Osteocyte (in vitro differentiated cells): ENCODE measurements at places on chromosomes 2 and 18.

DNA sequence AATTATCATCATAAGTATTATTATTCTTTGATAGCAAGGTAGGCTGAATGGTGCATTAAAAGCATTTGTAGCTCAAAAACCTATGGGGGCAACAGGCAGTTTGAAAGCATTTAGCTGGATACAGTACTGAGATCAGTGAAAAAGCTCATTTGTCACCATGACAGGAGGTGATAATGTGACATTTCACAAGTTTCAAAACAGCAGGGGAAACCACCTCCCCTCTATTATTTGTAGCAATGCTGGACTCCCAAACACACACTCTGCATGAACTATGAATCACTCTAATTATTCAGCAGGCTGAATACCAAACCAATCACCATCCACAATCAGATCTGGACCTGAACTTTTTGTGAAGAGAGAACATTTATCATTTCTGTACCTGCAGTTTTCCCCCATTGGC is 63.4 kb downstream of the MYO5B start:
- no peak for DNase-seq

DNA sequence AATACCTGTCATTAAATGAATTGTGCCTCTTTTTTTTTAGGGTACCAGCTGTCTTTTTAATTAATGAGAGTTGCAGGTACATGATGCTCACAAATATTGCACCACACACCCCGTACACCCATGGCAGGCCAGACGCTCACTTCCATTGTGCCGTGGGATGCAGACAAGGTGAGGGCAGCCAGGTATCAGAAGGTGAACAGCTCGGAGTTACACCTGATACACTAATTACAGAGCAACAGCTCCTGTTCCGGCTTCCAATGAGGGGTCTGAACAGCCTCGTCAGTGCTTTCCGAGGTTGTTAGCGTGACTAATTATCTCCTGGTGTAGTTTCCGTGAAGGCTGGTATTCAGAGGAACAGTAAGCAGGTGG is 442.8 kb downstream of the ZNF516 start:
- DNase-seq: no peak

- DNase-seq: no peak
These were observed 797 bp downstream of the TXNL4A start for GRCh38 chr18:79987566-79987965.

- DNase-seq: no peak
These were observed 398.7 kb downstream of the DSEL start for GRCh38 chr18:67117804-67118203.

GRCh38 chr18:23994361-23994902 is 20.1 kb upstream of the TTC39C start:
- peak; percentile 56 for DNase-seq

DNA sequence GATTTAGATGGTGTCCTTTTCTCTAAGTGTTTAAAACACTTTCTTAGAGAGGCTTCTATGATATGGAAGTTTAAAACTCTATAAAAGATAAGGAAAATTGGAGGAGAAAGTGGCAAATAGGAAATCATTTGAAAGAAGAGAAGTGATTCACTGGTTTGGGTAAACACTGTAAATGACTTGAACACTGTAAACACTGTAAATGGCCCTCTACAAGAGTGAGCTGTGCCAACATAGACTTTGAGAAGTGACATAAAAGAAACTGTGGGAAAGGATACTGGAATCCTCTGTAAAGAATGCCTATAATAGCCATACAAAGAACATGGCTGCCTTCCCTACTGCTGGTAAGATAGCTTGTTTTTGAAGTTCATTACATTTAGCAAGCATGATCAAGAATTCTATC is 210.9 kb upstream of the SIX3 start:
- no peak for DNase-seq

- no peak for DNase-seq
These were observed 37.9 kb downstream of the LCLAT1 start for GRCh38 chr2:30484995-30485394.

- DNase-seq: no peak
These were observed 135.8 kb downstream of the CELF4 start for GRCh38 chr18:37429791-37430190.

DNA sequence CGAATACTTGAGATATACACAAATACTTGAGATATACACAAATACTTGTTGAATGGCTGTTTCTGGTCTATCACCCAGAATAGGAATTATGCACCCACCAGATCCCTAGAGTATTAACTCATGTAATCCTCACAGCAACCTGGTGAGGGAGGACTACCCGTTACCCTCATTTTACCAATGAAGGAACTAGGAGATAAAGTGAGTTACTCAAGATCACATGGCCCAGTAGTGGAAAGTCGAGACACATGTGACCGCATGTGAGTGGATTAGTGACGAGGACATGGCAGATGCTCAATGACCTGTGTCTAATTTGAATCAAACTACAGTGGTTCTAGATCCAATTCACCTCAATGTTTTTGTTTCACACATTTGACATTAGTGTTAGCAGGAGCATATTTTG is 2.4 kb downstream of the MOGAT1 start:
- DNase-seq: no peak

- no peak for DNase-seq
These were observed 195.2 kb downstream of the GLI2 start for GRCh38 chr2:120930864-120931263.

DNA sequence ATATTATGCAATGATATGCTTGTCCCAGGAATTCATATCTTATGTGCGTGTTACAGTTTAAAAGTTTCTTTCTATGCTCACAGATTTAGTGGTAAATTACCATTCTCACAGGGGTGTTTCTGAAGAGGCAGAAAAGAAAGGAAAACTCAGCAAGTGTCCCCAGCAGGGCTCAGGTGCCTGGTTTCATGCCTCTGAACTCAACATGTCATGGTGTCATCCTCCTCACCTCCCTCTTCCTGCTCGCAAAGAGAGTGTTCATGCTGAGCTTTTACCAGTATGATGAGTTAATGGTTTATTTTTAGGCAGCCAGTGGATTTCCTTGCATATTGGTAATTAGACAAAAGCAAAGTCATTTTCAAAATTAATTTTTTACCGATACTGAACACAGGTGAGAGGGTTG is 492.9 kb upstream of the ZEB2 start:
- no peak for DNase-seq

- no peak for DNase-seq
These were observed 493 bp upstream of the PREB start for GRCh38 chr2:27134781-27135477.

GRCh38 chr2:7625392-7626138 is 708.4 kb downstream of the RNF144A start:
- no peak for DNase-seq

DNA sequence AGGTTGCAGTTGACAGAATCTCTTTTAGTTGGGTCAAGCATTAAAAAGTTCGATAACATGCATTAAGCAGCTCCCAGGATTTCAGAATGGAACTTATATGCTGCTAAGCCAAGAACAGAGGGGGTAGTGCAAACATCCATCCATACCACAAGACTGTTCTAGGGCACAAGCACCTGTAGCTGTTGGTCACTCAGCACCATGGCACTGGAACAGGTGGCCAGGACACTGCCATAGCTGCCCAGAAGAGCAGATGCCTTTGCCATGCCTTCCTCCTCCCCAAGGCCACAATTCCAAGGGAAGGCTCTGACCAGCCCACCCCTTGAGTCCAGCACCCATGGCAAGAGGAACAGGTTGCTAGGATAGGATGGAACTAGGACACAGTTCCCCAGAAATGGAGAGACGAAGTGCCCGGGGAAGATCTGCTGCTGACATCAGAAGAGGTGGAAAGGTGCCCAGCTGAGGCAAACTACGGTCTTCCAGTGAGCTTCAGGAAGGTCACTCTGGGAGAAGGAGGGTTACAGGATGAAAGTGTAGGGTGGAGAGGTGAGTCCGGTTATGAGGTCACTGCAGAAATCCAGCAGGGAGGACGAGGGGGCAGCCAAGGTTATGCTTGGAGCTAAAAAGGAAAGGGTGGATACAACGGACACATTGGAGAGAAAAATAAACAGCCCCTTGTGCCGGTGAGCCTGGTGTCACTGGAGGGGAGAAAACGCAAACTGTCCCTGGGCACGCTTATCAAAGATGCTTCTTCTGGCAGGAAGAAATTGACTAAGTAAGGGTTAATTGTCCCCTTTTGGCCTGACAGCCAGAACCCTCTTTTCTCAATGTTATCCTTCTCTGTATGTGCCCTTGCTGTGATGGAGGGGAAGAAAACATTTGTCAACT is 41.9 kb downstream of the C1QL2 start:
- peak; percentile 57 for DNase-seq

- DNase-seq: no peak
These were observed 110.9 kb downstream of the NAB1 start for GRCh38 chr2:190759749-190760213.

GRCh38 chr2:10097352-10098148 is 17.3 kb upstream of the CYS1 start:
- peak; percentile 90 for DNase-seq

DNA sequence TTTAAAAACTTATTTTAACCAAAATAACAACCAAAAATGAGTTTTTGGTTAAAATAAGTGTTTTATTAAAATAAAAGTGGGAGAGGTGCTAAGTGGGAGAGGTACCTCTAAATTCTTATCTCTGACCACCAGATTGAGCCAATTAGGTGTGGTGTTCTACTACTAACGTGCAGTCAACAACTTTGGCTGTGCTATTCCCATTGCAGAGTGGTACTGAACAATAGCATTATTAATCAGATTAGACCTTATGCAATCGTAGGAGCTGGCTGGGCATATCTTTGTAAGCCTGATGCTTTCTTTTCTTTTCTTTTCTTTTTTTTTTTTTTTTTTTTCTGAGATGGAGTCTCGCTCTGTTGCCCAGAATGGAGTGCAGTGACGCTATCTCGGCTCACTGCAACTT is 38.9 kb downstream of the RAB27B start:
- DNase-seq: no peak

DNA sequence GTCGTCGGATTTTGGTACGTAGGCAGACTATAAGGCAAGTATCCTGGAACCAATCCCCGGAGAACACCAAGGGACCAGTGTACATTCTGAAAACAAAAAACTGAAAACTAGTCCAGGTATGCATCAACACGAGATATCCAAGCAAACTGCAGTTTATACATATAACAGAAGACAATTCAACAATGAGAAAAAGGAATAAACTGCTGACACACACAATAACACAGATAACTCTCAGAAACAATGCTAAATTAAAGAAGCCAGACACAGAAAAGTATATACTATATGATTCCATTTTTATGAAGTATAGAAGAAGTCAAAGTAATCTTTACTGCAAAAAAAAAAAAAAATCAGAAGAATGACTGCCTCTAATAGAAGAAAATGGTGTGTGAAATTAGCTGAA is 5.9 kb downstream of the ROCK2 start:
- no peak for DNase-seq

- no peak for DNase-seq
These were observed 4.1 kb downstream of the KLHL30 start for GRCh38 chr2:238142382-238143205.

DNA sequence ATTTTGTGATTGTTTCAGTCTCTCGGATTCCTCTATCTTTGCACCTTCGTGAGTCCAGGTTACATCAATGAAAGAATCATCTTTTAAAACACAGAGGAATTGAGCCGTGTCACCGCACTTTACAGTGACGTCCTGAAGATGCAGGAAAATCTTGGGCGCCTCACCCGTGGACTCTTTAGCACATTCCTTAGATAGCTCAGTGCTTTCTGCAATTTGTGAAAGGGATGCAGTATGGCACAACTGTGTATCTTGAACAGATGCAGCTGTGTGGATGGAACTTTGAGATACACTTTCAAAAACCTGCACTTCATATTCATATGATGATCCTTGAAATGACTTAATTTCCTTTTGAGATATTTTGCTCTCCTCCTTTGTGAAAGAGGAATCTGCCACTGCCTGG is 50.9 kb downstream of the TTN start:
- no peak for DNase-seq

DNA sequence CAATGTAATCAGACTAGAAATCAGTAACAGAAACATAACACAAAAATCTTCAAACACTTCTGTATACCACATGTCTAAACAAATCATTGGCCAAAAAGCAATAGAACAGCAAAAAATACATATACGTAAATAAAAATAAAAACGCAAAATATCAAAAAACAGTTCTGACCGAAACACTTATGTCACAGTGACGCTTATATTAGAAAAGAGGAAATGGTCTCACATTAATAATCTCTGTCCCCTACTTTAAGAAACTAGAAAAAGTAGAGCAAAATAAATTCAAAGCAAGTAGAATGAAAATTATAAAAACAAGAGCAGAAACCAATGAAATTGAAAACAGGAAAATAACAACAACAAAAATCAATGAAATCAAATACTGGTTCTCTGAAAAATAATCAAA is 41.9 kb downstream of the TMEM131 start:
- no peak for DNase-seq

GRCh38 chr18:26383454-26384270 is 157.4 kb downstream of the TAF4B start:
- DNase-seq: no peak

GRCh38 chr2:174014011-174014698 is 49.0 kb upstream of the SP3 start:
- DNase-seq: no peak

- DNase-seq: no peak
These were observed 210.1 kb upstream of the STON1 start for GRCh38 chr2:48319863-48320262.

DNA sequence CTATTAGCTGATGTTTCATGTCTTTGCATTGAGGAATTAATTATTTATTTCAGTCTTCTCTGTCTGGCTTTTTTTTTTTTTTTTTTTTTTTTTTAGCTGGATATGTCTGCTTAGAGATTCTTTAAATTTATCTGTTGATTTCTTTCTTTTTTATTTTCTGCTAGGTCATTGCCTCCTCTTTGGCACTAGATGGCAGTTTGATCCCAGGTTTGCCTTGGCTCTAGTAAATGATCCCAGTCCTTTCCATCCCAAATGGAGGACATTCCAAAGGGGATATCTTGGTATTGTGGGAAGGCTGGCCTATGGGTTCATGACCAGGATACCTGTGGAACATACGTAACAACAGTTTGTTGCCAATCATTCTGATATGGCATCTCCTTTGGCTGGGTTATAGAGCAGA is 339.5 kb upstream of the GCFC2 start:
- DNase-seq: no peak
